ENCODE measurements at places on chromosomes 3 and 15.

DNA sequence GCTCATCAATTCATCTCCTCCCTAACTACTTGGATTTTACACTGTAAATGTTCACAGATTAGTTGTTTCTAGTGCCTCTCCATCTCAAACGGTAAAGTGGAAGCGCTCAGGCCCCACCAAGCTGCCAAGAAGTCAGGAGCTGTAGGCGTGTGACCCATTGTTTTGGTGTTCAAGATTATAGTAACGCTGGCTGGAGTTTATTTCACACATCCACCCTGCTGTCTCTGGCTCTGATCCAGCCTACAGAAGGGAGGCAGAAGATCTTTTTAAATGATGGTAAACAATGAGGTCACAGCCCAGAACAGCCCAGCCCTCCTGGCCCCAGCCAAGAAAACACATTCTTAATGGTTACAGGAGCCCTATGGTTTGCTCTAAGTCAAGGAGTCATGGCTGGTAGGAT, 25.7 kb upstream of the GALNT15 start:
- DNase-seq: peak; percentile 60

- DNase-seq: no peak
Observed at GRCh38 chr3:112633191-112633590, 7.8 kb downstream of the CCDC80 start.

GRCh38 chr15:93270937-93271467, 182.0 kb upstream of the RGMA start:
- no peak for DNase-seq

DNA sequence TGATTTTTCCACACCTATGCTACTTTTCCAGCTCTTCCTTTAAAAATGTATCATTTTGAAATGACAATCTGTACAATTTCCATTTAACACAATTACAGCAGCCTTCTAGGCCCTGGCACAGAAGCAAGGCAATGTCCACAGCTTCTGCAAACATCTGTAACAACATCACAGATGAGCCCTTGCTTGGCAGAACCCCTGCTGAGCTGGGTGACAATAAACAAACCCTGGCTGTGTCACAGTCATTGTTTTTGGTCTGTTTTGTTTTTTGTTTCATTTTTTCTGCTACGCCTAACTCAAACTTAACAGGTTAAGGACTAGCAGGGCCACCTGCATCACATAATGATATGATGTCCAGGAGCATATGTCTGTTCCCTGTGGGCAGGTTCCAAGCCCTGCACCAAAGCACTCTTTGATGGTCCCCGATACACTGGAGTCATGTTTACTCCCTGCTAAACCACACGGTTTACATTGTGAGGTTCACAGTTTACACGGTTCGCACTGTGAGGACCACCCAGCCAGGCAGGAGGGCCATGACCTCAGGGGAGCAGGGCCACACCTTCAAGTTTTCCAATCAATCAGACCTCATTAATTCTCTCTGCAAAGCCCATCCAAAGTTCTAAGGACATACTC, 186.8 kb upstream of the CHRNA7 start:
- DNase-seq: no peak

DNA sequence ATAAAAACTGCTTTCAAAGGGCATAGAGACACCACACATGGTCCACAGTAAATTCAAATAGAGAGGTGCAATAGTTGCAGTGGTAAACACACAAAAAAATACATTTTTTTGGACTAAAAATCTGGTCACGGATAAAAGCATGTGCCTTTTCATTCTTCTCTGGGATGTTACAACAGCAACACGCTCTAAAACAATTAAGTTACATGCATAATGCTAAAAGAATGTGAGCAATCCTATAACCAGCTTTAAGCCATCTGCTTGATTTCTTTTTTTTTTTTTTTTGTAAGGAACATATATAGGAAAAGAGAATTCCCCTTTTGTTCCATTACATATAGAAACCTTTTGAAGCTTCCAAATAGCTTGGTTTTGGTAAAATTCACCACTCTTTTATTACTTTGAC, 20.0 kb downstream of the WNT5A start:
- no peak for DNase-seq

DNA sequence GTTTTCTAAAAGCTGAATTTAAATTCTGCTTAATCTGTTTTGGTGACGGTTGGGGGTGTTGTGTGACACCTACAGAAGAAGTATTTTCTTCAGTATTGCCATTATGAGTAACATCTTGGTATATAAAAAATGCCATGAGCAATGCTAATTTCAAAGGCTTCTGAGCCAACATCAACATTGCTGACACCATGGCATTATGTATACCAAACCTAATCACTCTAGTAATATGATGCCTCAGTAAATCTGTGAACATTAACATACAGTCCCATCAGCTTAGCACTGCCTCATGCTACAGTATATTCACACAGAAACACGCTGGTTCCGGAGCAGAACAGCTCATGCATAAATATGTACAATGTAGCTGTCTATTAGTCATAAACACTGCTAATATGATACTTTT, 75.8 kb downstream of the ZPLD1 start:
- DNase-seq: no peak

DNA sequence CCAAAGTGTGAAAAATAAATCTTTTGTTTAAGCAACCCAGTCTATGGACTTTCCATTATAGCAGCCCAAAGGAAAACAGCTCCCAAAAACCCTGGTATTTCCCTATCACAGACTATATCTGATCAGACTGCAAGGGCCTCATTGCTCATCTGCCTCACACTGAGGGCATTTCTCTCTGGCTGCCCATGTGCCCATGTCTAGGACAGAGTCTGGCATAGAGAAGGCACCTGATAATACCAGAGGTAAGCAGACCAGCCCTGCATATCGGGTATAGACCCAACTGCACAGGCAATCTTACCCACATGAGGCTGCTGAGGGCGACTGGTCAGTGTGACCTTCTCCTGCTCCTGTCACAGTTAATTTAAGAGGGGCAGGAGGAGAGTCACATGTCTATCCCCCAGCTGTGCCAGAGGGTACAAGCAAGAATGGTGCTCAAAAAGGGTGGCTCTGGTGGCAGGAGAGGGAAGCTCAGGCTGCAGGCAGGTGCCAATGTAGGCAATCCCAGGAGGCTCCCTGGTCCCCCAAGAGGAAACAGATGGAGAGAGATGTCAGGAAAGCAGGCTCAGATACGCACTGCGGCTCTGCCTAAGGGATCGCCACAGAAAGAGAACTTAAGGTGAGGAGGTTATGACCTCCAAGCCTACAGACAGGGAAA, 3.1 kb downstream of the CSRNP1 start:
- DNase-seq: no peak

GRCh38 chr15:62430552-62430951, 265.5 kb upstream of the C2CD4B start:
- no peak for DNase-seq

- no peak for DNase-seq
Observed at GRCh38 chr3:190877925-190878324, 15.4 kb upstream of the GMNC start.

GRCh38 chr3:112115161-112115739, 17.8 kb downstream of the GCSAM start:
- DNase-seq: no peak

DNA sequence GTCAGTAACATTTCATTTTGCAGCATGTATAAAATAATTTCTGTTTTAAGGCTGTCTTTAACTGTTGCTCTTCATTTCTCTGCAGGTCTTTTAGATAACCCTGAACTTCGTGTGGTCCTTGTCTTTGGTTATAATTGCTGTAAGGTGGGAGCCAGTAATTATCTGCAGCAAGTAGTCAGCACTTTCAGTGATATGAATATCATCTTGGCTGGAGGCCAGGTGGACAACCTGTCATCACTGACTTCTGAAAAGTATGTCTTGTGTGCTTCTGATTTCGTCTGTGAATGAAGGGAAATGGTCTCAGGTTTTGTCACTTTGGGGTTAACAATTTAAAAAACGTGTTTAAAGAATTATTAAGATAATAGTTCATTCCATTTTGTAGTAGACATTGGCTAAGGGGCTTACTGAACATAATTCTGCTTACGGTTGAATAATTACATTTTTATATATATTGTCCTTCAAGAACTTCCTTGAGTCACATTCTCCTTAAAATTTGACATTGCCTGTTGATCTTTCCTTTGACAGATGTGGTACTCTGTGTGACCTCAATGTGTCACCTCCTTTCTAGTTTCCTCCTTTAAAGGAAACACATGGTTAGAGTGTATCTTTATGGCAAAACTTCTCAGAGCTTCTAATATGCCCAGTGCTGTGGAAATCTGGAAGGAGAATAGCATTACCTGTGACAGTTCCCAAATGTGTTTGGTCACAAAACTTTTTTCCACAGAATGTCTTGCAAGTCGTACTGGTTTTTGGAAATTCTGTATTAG, 26.3 kb downstream of the FBXO22 start:
- no peak for DNase-seq

- DNase-seq: no peak
Observed at GRCh38 chr15:88656760-88657221, 18.0 kb downstream of the ISG20 start.

DNA sequence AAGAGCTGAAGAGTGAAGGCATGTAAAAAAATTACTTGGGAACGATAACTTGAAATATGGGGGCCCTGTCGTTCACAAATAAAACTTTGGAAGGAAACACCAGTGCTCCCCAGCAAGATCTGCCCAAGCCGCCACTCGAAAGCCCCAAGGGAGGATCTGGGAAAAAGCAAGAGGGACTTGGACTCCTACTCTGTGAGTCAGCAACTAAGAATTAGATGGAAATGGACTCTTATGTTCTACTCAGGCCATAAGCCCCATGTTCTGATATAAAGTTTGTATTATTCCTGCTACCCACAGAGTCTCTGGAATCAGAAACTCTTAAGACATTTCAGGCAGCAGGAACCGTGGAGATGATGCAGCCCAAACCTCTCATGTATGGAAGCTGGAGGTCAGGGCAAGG, 75.7 kb downstream of the ITGB5 start:
- DNase-seq: no peak

GRCh38 chr15:73838831-73839426, 34.4 kb upstream of the TBC1D21 start:
- peak; percentile 55 for DNase-seq

DNA sequence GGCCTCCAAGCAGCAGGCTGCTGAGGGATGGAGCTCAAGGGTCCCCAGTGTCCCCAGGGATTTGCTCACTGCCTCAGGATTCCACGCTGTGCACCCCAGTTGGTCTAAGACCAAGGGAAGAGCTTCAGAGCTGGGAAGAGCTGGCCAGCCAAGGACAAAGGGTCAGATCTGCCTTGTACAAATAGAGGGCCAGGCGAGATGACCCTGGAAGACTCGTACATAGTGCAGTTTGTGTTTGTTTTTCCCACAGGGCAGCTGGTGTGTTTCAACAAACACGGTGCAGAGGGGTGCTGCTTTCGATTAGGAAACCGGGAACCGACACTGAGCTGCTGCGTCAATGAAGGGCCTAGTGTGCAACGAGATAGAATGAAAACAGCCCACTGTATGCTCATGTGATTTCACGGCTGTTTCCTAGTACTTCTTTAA, 56.1 kb upstream of the TRPM1 start:
- no peak for DNase-seq

DNA sequence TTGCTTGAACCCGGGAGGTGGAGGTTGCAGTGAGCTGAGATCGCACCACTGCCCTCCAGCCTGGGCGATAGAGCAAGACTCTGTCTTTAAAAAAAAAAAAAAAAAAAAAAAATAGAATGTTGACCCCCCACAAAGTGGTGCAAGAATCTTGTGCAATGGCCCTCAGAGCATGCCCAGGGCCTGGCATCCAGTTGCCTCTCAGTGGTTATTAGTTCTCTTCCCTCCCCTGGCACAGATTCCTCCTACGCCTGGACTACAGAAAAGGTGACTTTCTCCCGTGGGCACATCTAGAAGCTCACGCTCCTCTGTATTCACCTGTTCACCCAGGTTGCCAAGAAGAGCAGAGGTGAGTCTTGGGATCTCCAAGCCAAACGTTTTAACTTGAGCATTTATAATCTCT, 36.7 kb downstream of the ACSBG1 start:
- no peak for DNase-seq

DNA sequence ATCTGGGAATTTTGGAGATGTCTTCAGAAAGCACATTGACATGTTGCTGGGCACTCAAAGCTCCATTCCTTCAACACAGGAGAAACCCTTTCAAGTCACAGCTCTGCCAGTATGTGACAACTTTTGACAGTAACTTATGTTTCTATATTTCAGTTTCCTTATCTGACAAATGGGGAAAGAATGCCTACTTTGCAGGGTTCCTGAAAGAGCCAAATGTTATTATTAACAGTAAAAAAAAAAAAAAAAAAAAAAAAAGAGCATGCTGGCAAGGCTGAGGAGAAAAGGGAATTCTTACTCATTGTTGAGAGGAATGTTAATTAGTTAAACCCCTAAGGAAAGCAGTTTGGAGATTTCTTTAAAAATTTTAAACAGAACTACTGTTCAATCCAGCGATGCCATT, 272.5 kb upstream of the TGFBR2 start:
- no peak for DNase-seq

DNA sequence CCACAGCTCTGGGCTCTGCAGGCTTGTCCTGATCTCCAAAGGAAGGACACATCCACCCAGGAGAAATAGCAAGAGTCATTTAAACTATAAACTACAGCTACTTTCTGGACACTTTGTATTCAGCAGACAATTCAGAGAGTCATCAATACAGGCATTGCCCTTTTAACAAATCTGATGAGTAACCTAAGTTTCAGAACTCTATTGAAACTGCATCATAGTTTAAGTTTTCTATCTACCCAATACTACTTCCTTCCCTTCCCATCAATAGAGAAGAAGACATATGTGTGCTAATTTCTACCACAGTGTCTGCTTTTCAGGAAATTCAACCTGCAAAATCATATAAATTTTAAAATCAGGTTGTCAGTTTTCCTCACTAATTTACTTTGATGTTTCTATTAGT, 736.5 kb downstream of the IGSF11 start:
- DNase-seq: no peak

- no peak for DNase-seq
Observed at GRCh38 chr3:69240651-69241568, 118.5 kb upstream of the LMOD3 start.

- DNase-seq: no peak
Observed at GRCh38 chr15:38163658-38164057, 89.0 kb upstream of the SPRED1 start.

DNA sequence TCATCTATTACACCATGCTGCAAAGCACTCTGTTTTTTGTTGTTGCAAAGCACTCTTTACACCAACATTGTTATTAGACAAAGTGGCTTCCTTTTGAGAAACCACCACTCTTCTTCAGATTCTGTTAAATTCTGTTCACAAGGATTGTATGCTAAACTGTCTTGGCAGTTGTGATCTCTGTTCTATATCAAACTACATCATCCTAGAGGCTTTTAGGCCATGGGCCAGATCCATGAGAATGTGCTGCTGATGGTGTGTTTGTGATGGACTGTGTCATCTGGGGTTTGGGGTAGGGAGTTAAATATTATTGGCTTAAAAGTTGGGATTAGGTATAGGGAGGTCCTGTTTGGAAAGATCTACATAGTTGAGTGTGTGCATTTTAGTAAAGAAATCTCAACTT, 229.8 kb downstream of the GAP43 start:
- no peak for DNase-seq

GRCh38 chr15:69298697-69299441, at the start of gene PAQR5:
Gene PAQR5 (plus strand): TSS chr15:69298912. CDS start chr15:69360081, 61,169 bp downstream.
- DNase-seq: no peak

- DNase-seq: no peak
Observed at GRCh38 chr3:165549037-165549436, 288.2 kb downstream of the BCHE start.

All from left hindlimb (tissue), 1 donor.